ENCODE measurements at places on chromosomes 4 and X. TPM values are rescaled to one million over a fixed set of nuclear protein-coding genes. Genes with fewer than 3 reads are reported as not detected.

Gene FGF13
- total RNA-seq, result 15.1 TPM

Gene CFP
- total RNA-seq, result not detected

Gene PRDM8
- total RNA-seq, result 0.12 TPM

Gene DSPP
- not detected for total RNA-seq

Gene DGAT2L6
- total RNA-seq, result not detected

Gene GPRIN3
- 0.62 TPM for total RNA-seq

Gene ARHGEF6
- total RNA-seq, result 8.0 TPM

Gene PPP4R3C
- total RNA-seq, result 0.04 TPM

Gene ARHGAP36
- total RNA-seq, result 0.46 TPM

Gene PDGFC
- total RNA-seq, result 22.5 TPM

Gene CENPVL1
- not detected for total RNA-seq

Data from H4 (cell line).